ENCODE measurements at places on chromosomes 5 and 9.

DNA sequence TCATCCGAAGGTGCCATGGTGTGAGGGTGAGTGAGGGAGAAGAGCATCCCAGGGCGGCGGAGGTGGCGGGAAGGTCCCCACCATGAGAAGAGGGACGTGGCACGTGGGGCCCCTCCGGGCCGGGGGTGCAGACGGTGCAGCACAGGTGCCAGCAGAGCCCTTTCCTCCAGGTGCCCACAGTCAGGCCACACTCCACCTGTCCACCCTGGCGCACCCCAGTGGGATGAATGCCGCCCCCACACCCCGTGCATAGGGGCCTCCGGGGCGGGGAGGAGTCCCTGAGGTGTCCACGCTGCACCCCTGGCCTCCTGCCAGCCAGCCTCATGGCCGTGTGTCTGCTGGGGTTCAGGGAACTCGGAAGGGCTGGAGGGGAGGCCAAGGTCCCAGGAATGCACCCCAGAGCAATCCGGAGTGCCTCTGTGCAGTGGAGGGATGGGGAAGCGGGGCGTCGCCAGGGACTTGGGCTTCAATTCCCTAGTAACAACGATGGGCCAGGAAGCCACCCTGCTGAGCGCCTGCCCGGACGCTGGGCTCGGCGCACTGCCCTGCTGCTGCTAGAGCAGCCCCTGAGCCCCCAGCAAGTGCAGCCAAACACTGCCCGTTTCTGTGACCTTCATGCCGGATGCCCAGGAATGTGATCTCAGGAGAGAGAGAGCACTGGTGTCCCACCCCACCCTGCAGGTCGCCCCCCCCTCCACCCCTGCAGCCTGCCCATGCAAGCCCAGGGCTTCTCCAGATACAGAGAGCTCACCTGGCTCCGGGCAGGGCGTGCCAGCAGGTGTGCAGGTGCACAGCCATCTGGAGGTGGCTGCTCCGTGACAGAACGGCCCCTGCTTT is 8.8 kb upstream of the NACC2 start:
- H3K4me3 ChIP-seq, result no peak overlapping the region
- no peaks in the 10 kb centered on the region for H3K27me3 ChIP-seq
- no peaks in the 10 kb centered on the region for H3K36me3 ChIP-seq
- peaks cover 27% of the 10 kb centered on the region for H3K4me1 ChIP-seq
- DNase-seq, result no peak

- no peaks in the 10 kb centered on the region for H3K27me3 ChIP-seq
- no peak for DNase-seq
- H3K4me3 ChIP-seq, result no peak overlapping the region
- H3K36me3 ChIP-seq, result no peaks in the 10 kb centered on the region
- no peak overlapping the region for H3K27ac ChIP-seq
Observed at GRCh38 chr9:79014929-79015699, 556.7 kb upstream of the TLE4 start.

- H3K27ac ChIP-seq, result no peak overlapping the region
- no peak for DNase-seq
- H3K27me3 ChIP-seq, result no peaks in the 10 kb centered on the region
- no peaks in the 10 kb centered on the region for H3K36me3 ChIP-seq
Observed at GRCh38 chr5:53784596-53784995, 224.2 kb downstream of the NDUFS4 start.

- no peaks in the 10 kb centered on the region for H3K4me1 ChIP-seq
- DNase-seq, result no peak
- no peaks in the 10 kb centered on the region for H3K27me3 ChIP-seq
- no peak overlapping the region for H3K27ac ChIP-seq
Observed at GRCh38 chr9:123394291-123395235, 38.6 kb downstream of the CRB2 start.

GRCh38 chr5:141889282-141889871 is 11.2 kb upstream of the PCDH1 start:
- H3K4me1 ChIP-seq, result no peaks in the 10 kb centered on the region
- no peaks in the 10 kb centered on the region for H3K36me3 ChIP-seq
- DNase-seq, result no peak
- no peaks in the 10 kb centered on the region for H3K27me3 ChIP-seq

All from effector memory CD4-positive, alpha-beta T cell (primary cell).